Stimulated activated CD4-positive, alpha-beta T cell treated with anti-CD3 and anti-CD28 coated beads, Interleukin-12 subunit alpha, Interleukin-12 subunit beta, amount 100 ng/mL, for 4 hours (primary cell): ENCODE measurements at places on chromosomes 3 and 15.

DNA sequence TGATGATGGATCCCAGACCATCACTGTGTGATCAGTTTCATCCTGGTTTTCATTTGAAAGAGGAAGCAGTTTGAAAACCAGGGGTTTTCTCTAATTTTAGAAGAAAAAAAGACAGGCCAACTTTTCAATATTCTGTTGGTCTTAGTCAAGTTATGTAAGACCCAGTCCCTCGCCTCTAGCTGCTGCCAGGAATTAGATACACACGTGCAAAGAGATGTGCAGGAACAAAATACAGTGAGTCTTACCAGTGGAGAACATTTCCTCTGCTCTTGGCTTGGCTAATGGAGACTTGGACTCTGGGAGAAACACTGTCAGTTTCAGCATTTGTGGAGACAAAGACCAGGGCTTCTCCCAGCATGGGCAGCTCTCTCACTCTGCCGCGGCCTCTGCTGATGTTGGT, 214.9 kb upstream of the C2CD4B start:
- no peak for DNase-seq

GRCh38 chr3:65662095-65662494, 376.6 kb downstream of the MAGI1 start:
- no peak for DNase-seq

- no peak for DNase-seq
Measured at GRCh38 chr3:61669203-61669602, 107.8 kb downstream of the PTPRG start.

DNA sequence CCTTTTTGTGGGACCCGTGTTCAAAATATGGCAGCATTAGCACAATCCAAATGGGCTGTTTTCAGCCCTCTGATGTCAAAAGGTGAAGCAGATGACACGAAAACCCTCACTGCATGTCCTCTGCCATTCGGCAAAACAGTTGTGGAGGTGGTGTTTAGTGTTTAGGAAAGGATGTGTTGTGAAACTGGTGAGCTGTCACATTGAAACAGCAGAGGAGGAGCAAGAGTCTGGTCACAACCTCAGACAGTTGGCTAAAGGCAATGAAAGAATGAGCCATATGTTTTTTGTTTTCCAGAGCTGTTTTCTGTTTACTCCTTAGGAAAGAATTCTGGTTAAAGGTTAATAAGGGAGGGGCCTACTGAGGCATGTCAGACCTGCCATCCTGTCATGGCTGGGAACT, 140.7 kb downstream of the VPS8 start:
- no peak for DNase-seq

DNA sequence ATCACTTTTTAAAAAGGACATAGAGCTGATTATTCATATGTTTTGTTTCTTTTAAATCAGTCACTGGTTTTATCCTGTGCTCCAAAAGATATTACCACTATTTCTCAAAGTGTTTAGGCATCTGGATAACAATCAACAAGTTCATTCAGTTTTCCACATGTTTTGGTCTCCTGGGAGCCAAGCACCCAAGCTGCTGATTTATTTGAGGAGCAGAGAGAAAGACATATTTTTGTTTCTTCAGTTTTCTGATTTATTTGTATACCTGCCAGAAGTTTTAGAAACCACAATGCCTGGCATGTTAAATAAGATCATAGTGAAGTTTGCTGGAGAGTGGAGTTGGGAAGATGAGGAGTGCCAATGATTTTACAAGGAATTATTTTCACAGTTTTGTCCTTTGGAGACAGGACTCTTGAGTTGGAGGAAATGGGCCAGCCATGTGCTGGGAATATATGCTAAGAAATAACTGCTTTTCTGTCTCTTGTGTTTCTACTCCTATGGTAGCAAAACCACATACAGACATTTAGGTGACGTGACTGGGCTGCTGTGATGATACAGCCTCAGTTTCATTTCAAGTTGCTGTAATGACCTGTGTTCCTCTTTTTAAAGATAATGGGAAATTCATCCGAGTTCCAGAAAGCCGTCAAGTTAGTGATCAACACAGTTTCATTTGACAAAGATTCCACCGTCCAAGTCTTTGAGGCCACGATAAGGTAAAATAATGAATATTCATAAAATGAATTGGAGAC, 11.7 kb downstream of the EDEM1 start:
- no peak for DNase-seq
